ENCODE measurements at places on chromosomes 1 and 21. TPM values are rescaled to one million over a fixed set of nuclear protein-coding genes. Genes with fewer than 3 reads are reported as not detected.

The DCDC2B gene
- total RNA-seq: not detected

The MFAP2 gene
- 19.5 TPM for total RNA-seq

The SLAMF9 gene
- not detected for total RNA-seq

The TMEM81 gene
- total RNA-seq: 1.1 TPM

The MROH9 gene
- total RNA-seq: not detected

Data from endothelial cell of coronary artery (primary cell).